IPS-NIHi11 (cell line): ENCODE measurements at places on chromosomes 3 and 15.

- no peak for DNase-seq
These were observed 53.1 kb upstream of the PARL start for GRCh38 chr3:183937601-183938286.

- DNase-seq, result no peak
These were observed 83.5 kb downstream of the PIK3R4 start for GRCh38 chr3:130663092-130663491.

DNA sequence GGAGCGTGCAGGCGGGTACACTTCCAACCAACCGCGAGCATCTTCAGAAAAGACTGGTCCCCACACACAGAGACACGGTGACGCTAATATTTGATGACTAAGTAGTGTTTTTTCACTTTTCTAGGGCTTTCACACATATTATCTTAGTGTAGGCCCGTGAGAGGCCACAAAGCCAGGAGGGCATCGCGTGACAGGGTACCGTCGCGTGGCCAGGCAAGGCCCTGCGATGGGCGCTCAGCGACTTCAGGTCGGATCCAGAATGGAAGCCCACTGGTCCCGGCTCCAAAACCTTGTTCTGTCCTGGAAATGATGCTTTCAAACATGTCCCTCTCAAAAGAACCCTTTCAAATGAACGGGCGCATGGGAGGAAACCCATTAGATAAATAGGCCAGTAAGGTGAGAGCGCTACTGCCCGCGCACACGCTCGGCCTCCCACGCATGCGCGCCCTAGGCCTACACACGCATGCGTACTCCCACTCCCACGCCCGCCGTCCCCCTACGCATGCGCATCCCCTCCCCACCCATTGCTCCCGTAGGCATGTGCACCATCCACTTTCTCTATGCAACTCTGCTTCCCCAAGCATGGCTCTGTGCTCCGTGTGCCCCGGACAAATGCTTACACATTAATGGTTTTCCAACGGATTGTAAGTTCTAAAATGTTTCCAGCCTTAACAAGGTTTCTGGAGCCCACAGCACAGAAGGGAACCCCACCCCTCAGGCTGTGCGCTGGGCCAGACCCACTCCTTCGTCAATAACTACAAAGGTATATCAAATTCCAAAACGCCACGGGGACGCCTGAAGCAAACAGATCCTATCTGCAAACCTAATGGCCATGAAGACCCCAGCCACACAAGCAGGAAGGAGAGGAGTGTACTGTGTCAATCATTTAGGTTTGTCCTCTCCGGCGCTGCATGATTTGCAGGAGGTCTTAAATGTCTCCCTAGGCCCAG, 72.1 kb downstream of the OCA2 start:
- DNase-seq, result no peak

- no peak for DNase-seq
These were observed 290.6 kb downstream of the SATB1 start for GRCh38 chr3:18134386-18135059.

- DNase-seq, result no peak
These were observed 92.6 kb upstream of the KCNMB2 start for GRCh38 chr3:178443634-178444033.

GRCh38 chr15:57824186-57824585, 117.7 kb downstream of the POLR2M start:
- no peak for DNase-seq

DNA sequence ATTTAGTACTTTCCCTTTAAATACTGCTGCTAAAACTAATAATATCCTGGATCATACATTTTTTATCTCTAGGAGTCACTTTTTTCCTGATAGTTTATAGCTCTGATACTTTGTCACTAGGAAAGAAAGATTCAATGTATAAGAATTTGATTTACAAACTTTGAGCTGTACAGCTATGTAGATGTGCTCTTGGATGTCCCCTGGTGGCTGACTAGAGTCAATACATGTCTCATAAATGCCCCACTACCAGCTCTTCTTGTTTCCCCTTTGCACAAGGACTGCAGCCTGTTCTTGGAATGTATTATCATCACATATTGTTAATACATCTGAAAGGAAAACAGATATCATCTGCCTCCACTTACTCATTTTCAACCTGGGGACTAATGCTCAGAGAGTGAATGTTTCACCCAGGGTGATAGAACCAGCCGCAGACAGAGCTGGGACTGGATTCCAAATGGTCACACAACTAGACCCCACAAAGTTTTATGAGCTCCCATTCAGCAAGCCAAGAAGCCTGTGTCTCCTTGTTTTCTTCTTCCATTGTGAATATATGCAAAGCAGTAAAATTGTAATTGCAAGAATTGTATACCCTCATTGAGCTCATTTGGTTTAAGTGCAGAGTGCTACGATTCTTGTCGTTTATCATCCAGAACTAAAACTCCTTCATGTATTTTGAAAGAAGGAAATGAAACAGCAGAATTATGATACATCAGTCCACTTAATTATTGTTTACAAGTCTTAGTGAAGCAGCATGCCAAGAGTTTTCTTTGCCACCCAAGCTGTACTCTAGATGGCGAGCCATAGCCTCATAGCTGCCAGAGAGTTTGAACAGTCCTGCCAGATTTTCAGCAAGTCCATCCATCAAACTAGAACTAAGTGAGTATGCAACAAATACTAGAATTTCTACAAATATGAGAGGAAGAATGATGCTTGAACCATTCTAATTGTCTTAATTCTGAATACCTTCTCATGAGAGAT, 261.6 kb upstream of the LMCD1 start:
- peak; percentile 67 for DNase-seq

- no peak for DNase-seq
These were observed 453.0 kb upstream of the CFAP20DC start for GRCh38 chr3:59502806-59503205.

- DNase-seq, result no peak
These were observed 7.6 kb upstream of the APBA2 start for GRCh38 chr15:28878209-28878608.

DNA sequence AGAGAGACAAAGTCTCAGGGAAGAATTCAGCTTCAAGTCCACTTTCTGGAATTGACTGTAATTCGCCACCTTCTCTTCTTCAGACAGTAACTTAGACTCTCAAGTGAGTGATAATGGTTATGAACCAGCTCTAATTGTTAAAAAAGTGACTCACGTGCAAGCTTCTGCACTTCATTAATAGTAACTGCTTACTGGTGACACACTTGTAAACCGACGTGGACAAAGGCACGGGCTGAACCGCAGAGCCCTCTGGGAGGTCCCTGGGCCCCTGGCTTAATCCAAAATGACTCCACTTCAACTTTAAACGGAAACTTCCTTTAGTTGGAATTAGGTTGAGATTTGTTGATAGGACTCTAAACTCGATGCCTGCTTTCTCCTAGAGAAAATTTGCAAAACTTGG, 17.0 kb downstream of the MUC4 start:
- no peak for DNase-seq

GRCh38 chr3:50627407-50628051, 10.6 kb downstream of the MAPKAPK3 start:
- peak; percentile 65 for DNase-seq

DNA sequence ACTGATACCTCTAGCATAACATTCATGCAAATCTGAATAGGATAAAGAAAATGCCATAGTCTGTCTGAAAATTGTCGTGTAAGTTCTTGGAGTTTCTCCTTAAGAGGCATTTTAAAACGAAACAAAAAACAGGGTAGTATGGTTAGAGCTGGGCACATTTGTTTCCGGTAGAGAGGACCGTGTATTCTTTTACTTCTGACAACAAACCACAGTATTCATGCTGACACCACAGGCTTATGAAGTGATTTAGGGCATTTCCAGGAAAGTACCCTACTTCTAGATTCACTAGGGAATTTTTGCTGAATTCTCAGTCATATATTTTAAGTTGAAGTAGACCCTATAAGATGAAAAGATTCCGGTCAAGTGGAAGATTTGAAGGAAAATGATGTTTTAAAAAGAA, 541.3 kb downstream of the UNC13C start:
- DNase-seq, result no peak

- DNase-seq, result no peak
These were observed 62.9 kb downstream of the FBN1 start for GRCh38 chr15:48582452-48583247.

- DNase-seq, result peak; percentile 49
These were observed 65.4 kb upstream of the PEX5L start for GRCh38 chr3:180102134-180102533.

DNA sequence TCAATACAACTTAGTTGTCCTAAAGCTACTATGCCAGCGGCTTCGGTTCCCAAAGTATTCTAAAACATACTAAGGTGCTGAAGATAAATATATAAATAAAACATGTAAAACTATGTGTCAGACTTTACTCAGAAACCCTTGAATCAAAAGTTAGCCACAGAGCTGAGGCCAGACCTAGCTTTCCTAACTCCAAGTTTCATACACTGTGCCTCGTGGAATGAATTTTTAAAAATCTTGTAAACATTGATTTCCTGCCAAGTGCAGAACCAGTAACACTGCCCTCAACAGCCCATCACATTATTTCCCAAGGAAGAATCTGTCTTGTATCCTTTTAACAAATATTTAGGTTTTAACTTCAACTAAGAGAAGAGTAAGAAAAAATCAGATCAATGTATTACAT, 36.4 kb downstream of the TAMM41 start:
- DNase-seq, result no peak

DNA sequence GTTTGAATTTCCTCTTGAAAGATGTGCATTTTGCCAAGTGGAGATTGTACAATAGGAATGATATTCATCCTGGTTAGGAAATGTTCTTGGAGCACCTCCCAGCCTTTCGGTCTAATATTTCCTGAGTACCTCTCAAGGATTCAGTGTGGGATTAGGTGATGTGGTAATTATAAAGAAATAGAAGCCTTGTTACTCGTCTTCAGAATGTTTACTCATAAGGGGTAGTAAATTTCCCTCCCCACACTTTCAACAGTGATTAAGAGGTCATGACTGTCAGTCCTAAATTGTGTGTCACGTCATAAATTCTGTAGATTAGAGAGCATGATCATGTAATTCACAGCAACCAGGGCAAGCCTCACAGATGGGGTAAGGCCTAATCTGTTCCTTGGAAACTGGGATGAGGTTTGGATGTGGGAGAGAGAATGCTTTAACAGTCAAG, 633.1 kb upstream of the TBL1XR1 start:
- DNase-seq, result no peak

GRCh38 chr3:138850151-138850550, 15.4 kb upstream of the PIK3CB start:
- DNase-seq, result no peak

GRCh38 chr15:49473031-49473430, 50.0 kb downstream of the FGF7 start:
- no peak for DNase-seq

GRCh38 chr3:11690863-11691766, 47.4 kb upstream of the VGLL4 start:
- DNase-seq, result peak; percentile 24

DNA sequence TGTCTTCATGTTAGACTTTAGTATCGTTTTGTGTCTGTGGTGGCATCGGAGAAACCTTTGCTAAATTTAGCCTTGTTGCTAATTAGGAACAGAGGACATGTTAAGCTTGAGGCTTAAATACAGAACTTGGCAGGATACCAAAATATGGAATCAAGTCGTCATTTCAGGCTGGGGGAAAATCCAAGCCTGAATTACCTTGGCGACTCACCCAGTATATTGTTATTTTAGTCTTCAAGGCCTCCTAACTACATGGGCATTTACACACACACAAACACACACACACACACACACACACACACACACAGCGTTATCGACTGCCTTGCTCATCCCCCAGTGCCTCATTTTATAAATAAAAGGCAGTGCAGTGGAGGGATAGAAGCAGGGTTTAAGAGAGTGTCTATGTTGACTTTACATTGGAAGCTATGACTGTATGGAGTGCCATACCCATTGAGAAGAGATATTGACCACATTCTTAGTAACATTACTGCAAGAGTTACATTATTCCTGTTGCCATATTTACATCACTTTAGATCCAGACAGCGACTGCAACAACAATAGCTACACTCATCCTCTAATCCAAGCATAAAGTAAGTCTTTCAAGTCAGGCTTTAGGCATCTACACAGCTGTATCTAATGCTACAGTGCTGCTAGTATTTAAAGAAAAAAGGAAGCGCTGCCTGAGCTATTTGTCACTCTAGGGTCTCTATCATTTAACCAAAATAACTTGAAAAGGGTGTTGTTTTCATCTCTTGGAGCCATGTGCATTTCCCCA, 210.8 kb upstream of the SEMA6D start:
- DNase-seq, result no peak

- DNase-seq, result no peak
These were observed 87.7 kb upstream of the LIMD1 start for GRCh38 chr3:45506751-45507391.

DNA sequence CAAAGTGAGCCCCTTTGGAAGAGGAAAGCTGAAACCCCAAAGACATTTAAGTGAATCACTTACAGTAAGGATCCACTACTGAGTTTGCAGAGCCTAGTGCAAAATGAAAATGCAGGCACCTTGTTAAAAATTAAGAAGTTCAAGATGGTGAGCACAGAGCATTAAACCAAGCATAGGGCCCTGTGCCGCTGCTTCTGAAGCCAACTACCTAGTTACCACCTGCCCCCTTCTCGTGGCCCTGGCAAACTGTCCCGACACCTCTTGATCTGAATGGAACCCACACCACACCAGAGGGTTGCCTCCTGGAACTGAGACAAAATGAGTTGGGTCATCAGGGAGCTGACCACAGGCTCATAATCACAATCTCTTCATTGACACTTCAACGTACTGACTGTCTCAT, 25.6 kb downstream of the LRRC2 start:
- no peak for DNase-seq

GRCh38 chr15:68650901-68651709, 72.3 kb downstream of the CORO2B start:
- peak; percentile 94 for DNase-seq

GRCh38 chr15:83457149-83457548, 10.0 kb downstream of the SH3GL3 start:
- no peak for DNase-seq

DNA sequence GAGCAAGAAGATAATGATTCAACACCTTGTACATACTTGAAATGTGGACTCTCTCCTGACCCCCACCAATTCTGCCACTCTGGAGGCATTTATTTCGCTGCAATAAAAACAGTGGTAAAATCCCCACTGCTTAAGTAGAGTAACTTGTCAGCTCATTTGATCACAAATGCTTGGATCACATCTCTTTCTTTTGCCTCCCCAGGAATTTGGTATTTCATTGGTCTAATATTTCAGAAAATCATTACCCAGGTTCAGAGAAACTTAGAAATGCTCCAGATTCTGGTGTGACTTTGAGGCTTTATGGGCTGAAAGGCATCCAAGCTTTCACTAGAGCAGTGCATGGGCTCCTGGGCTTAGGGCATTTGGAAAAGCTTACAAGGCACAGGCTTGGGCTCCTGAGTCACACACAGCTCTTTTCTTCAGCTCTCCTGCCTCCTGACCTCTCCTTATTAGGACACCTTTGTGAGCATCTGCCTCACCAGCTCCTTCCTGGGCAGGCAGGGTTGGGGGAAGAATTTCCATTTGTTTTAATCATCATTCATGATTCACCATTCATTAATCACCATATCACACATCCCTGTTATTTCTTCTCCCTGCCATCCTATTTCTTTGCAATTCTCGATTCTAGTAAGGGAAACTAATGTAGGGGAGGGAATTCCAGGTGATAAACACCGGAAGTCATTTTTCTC, 22.5 kb downstream of the CDCP1 start:
- no peak for DNase-seq
